NCI-H526 (cell line): ENCODE measurements at places on chromosomes 5 and 9.

DNA sequence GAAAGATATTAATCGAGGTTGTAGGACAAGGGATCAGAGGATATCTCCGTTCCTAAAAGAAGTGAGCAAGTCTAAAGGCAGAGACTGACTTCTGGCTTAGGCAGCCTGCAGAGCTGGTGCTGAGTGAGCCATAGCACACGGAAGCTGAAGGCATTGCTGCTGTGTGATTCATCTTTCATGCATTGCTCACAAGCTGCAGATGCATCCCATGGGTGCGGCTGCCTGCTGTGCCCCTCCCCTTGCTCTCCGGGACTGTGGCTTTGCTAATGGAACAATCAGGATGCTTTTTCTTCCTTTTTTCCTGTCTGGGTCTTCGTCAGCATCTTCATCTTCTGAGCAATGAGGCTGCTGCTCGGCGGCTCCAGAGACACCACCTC is 341.4 kb downstream of the DIRAS2 start:
- no peak for DNase-seq

DNA sequence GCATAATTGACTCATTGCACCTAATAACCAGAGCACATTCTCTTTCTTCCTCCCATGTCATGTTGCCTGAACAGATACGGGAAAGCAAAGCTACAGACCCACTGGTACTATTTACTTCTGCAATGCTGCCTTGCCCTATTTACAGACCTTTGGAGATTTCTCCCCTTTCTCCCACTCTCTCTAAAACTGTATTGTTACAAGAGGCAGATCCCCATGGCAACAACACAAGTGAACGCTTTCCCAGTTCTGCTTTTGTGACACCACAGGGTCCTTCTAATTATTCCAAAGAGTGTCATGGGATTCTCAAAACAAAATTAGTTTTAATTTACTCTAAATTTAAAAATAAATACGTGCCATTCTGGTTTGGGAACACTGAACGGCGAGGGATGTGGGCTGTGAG is 104.7 kb downstream of the KCTD16 start:
- no peak for DNase-seq

GRCh38 chr5:104891596-104891995 is 1329.0 kb upstream of the NUDT12 start:
- no peak for DNase-seq

DNA sequence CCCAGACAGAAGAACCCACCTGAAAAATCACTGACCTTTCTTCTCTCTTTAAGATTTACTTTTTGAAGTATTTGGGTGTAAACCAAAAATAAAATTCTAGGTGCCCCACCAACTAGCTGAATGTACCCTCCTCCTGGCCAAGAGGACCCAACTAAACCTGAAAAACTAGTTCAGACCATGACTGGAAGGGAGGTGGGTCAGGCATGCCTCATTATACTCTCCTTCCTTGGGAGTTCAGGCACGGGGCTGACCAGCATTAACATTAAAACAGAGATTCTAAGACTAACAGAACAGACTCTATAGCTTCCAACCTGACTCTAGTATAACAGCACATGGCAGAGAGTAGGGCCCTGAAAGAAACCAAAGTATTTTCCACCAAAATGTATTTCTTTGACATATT is 61.4 kb downstream of the CERT1 start:
- no peak for DNase-seq

DNA sequence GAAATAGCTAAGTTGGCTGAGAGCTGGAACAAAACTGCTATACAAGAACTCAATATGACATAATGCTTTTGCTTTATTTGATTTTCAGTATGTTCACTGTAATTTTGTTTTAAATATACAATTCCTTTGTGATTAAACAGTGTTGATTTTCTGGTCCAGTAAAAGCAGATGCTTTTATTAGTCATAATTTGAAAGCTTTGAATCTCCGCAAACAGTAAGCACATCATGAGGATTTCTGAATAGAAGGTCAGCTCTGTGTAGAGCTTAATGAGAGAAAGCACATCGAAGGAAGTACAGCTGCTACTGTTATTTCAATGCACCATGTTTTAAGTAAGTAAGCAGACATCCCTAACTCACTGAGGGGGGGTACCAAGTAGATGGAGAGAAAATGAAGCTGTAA is 701.3 kb upstream of the ACO1 start:
- DNase-seq = no peak
